AG09309 (cell line): ENCODE measurements at places on chromosomes 12 and 14.

GRCh38 chr12:89836026-89836425 is 127.4 kb upstream of the ATP2B1 start:
- no peak for DNase-seq

- DNase-seq: no peak
Observed at GRCh38 chr12:5260086-5260485, 171.8 kb upstream of the NTF3 start.

GRCh38 chr12:77777274-77777673 is 53.4 kb upstream of the NAV3 start:
- no peak for DNase-seq

DNA sequence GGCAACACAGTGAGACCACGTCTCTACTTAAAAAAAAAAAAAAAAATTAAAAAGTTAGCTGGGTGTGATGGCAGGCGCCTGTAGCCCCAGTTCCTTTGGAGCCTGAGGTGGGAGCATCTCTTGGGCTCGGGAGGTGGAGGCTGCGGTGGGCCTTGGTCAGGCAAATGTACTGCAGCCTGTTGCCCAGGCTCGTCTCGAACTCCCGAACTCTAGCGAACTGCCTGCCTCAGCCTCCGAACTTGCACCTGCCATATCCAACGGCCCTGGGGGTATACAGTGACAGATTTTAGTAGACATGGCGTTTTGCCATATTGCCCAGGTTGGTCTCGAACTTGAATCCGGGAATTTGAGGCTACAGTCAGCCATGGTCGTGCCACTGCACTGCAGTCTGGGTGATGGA is 195.4 kb downstream of the ALG10 start:
- no peak for DNase-seq

GRCh38 chr12:3273409-3273853 is 196.3 kb downstream of the TSPAN9 start:
- DNase-seq: no peak

DNA sequence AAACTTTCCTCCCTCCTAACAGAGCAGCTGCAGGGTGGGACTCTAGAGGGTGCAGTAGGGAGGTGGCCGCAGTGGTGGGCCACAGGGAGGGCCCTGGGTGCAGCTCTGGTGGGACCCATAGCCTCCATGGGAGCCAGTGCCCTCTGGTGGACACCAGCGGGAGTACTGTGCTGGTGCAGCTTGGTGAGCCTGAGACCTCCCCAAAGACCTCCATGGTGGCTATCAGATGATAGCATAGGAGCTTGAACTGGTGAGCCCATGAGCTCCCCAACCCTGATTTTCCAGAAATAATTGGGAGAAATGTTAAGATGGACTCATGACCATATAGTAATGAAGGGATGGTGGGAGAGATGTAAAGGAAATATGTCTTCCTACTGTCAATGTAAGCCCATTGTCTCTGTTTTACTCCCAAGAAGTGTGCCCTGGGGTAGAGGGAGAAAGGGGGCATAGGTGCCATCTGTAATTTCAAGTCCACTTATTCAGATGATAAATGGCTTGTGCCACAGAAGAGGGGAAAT is 98.7 kb downstream of the GAS2L3 start:
- DNase-seq: no peak

- DNase-seq: no peak
Observed at GRCh38 chr12:14238221-14238792, 127.2 kb upstream of the ATF7IP start.
